ENCODE measurements at places on chromosomes 12 and 14.
A peak's percentile ranks its signal among the peaks of the same experiment; 100 is the strongest.

DNA sequence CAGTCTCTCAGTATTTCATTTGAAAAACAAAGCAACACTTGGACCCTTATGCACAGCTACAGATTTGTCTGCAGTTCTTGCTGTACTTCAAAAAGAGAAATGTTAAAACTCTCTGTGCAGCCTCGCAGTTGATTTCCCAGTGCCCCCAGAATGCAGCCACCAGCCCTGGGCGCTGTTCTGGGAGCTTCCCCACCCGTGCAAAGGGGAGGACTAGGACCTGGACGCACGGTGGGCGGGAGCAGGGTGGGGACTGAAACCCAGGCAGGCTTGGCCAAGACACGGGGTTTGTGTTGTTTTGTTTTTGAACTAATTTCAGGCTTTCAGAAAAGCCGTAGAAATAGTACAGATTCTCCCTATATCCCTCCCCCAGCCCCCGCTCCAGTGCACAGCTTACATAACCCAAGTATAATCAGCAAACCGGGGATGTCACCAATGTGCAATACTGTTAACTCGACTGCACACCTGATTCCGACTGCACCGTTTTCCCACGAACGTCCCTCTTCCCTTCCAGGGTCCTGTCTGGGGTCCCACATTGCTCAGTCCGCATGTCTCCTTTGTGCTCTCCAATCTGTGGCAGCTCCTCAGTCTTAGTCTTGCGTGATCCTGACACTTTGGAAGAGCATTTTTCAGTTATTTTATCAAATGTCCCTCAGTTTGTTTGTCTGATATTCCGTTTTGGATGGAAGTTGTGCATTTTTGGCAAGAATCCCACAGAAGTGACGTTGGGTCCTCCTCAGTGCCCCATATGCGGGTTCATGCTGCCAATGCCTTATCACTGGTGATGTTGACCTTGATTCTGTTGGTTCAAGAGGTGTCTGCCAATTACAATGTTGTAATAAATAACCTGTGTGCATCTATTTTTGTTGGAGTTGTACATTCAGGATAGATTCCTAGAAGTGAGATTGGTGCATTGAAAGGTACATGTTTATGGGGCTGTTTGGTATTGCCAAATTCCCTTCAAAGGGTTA lies 95.9 kb downstream of the SETD3 start:
- no peak for DNase-seq

GRCh38 chr14:65251213-65251612 lies 148.9 kb upstream of the MAX start:
- DNase-seq: no peak

DNA sequence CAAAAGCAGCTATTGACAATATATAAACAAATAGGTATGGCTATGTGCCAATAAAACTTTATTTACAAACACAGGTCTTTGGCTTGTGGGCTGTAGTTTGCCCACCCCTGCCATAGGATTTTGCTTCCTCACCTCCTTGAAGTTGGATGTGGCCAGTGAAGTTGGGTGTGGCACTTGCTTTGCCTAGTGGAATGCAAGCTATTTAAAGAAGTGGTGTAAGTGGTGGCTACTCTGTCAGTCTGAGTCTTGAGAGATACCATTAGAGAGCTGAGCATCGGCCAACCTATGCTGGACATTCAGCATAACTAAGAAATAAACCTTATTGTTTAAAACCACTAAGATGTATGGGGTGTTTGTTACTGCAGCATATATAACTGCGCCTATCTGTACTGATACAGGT lies 321.3 kb downstream of the RGS6 start:
- DNase-seq: no peak

GRCh38 chr12:25295361-25295760 lies 44.6 kb upstream of the KRAS start:
- DNase-seq: no peak

DNA sequence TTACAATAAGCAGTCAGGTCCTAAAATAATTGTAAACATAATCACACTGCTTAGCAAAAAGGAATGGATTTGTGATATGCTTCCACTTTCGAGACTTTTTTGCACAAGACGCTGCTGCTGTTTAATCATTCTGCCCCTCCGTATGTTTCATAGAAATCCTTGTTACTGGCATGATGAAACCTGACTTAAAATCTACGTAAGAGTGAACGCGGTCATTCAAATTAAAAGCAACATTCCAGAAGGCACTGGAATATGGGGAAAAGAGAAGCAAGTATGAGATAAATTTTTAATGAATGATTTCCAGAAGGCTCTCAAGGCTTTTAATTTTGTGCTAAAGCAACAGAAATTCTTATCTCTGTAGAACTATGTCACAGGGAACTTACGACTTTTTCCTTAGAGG lies 1.1 kb downstream of the CNIH1 start:
- DNase-seq: peak; percentile 9

All from tongue (tissue), 3 donors.